ENCODE measurements at places on chromosomes 16 and 17. TPM values are rescaled to one million over a fixed set of nuclear protein-coding genes. Genes with fewer than 3 reads are reported as not detected.

KRT40 gene
- polyA plus RNA-seq, result 0.03 TPM

FMNL1 gene
- 0.79 TPM for polyA plus RNA-seq

SLC6A2 gene
- 0.10 TPM for polyA plus RNA-seq

DNA sequence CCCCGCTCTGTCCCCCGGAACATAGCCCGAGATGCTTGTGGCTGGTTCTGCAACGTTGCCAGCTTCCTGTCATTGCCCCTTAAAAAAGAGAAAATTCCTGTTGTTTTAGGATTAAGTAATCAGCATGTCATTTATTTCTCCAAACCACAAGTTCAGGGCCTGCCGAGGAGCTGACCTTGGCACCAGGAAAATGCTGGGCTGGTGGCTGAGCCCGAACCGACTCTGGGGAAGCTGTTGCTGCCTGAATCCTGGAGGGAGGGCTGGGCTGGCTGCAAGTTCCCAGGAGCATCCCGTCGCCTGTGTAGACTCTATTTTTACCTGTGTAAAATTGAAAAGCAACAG lies 130.9 kb upstream of the FOXF1 start:
- H3K4me3 ChIP-seq, result no peak overlapping the region
- DNase-seq, result no peak
- H3K4me1 ChIP-seq, result no peaks in the 10 kb centered on the region

GRCh38 chr17:49972486-49973270 lies 3.7 kb downstream of the DLX4 start:
- H3K36me3 ChIP-seq, result no peaks in the 10 kb centered on the region
- H3K27me3 ChIP-seq, result peaks cover 62% of the 10 kb centered on the region
- H3K4me1 ChIP-seq, result peaks cover 30% of the 10 kb centered on the region
- DNase-seq, result no peak
- no peak overlapping the region for H3K4me3 ChIP-seq
